ENCODE measurements at places on chromosomes 16 and 17. TPM values are rescaled to one million over a fixed set of nuclear protein-coding genes. Genes with fewer than 3 reads are reported as not detected.

The SPATA22 gene
- total RNA-seq, result 1.2 TPM

The OR3A3 gene
- not detected for total RNA-seq

The ZP2 gene
- not detected for total RNA-seq

The LPCAT2 gene
- total RNA-seq, result 31.0 TPM

The BAIAP3 gene
- 1.5 TPM for total RNA-seq

The SLC43A2 gene
- total RNA-seq, result 4.5 TPM

The TSNAXIP1 gene
- 1.3 TPM for total RNA-seq

The GCGR gene
- not detected for total RNA-seq

The TMEM238L gene
- not detected for total RNA-seq

The HS3ST2 gene
- total RNA-seq, result not detected

The CD300A gene
- total RNA-seq, result not detected

The CRISPLD2 gene
- 3.6 TPM for total RNA-seq

The USB1 gene
- 41.9 TPM for total RNA-seq

The METTL26 gene
- total RNA-seq, result 91.2 TPM

The SLC5A2 gene
- 0.15 TPM for total RNA-seq
